ENCODE measurements at places on chromosomes 3 and 15.

DNA sequence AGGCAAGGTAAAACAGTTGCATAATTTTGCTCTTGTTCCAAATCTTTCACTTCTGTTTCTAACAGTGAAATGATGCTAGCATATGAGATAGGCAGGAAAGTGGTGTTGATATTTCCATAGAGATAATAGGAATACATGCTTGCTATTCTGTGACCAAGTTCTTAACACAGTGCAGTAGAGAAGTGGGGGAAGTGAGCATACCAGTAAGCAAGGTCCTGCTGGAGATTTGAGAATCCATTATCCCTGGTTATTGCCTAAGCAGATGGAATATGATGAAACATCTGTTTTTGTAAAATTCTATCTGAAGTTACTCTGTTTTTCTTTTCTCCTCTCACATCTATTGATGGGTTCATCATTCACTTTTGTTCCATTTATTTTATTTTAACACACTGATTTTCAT, 28.7 kb downstream of the USP8 start:
- no peak for DNase-seq

- DNase-seq, result no peak
Observed at GRCh38 chr3:53137835-53138446, 7.7 kb upstream of the RFT1 start.

DNA sequence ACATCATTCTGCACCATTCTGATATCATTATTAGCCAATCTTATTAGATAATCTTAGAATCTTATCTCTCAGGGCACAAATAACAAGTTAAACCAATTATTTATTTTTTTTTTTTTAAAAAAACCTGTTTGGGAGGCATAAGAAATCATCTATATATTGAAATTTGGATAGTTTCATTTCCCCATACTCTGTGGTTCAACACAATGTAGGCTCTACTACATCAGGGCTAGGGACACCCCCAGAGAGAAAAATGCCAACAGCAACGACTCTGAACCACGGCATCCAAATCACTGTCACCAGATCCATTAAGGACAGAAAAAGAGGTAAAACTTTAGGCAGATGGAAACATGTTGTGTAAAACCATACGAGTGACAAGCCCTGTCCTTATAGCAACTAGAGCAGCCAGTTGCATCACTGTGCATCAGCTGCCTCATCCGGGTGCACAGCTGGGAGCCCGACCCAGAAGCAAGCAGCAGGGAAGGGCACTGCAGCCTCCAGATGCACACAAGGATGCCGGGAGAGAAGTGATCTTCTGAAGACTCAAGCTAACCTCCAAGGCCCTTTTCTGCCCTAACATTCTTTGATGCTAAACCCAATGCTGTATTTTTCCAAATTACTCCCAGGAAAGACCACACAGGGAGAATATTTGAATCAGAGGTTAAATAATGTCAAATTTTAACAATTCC, 381.1 kb downstream of the CTNNB1 start:
- DNase-seq, result no peak

DNA sequence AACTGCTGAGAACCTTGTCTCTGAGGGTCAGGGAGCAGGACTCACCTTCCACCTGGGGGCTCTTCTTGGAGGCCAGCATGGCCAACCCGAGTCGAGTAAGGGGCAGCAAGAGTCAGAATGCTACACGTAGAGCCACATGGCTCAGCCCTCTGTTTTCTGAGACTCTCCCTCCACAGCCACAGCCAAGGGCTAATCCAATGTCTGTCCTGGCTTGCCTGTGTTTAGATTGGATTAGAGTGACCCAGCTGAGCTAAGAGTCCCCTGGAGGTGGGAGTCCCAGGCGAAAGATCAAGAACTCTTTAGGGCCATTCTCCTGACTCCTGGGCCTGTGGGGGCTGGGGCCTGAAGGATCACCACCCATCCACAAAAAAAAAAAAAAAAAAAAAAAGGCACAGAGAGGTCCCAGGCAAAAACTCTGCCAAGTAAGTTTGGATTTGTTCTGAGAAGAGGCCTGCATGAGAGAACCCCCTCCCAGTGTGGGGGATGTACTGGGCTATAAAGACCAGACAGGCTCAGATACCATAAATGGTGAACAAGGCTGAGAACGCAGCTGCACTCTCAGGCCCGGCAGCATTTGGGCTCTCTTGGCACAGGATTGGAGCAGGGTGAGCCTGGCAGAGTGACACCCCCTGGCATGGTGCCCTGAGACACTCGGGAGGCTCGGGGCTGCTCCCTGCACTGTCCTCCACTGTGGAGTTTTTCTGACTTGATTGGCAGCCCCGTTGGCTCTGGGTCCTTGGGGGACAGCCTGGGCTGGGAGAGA, 88.0 kb upstream of the OSBPL11 start:
- DNase-seq, result no peak

DNA sequence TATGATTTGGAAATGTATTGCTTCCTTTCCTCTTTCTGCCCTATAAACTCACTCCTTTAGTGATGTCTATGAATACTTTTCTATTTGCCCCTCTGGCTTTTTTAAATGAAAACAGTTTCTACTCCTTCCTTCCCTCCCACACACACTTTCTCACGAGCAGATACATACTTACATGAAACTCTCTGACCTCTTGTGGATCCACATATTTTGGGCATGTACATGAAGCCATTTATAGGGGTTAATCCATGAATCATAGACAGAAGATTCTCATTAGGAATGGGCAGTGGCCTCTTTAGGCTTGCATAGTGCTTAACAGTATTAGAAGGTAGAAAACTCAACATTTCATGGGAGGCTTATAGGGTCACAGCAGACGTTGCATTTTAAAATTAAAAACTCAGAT, 24.8 kb downstream of the ANAPC13 start:
- DNase-seq, result peak; percentile 38

DNA sequence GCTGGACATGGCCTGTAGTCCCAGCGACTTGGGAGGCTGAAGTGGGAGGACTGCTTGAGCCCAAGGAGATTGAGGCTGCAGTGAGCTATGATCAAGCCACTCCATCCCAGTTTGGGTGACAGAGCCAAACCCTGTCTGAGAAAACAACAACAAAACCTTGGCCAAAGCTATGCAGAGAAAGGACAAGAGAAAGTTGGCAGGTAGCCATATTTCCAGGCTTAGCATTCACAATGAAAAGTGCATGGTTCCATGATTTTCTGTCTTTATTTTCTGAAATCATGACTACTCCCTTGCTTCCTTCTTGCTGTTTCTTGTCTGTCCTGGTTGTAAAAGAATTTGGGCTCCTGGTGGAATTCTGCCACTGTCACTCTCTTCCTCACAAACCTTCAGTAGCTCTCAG, 284.6 kb upstream of the C2CD4B start:
- DNase-seq, result no peak

- no peak for DNase-seq
Observed at GRCh38 chr15:67006083-67007065, 59.0 kb upstream of the SMAD3 start.

DNA sequence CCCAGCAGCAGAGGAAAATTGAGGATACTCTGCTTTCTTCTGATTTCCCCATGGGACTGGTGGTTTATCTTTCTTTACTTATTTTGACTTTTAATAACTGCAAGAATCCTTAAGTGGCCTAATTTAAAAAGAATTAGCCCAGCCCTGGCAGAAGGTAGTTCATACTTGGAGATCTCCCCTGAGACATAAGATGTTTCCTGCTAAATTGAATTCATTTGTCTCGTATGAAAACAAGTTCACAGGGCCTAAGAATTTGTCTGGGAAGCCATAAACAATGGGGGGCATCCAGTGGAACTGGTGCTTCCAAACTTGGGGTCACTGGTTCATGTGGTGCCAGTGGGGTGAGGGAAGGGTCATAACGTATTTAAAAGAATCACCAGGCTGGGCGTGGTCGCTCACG, 283.1 kb upstream of the RASGRP1 start:
- DNase-seq, result no peak

DNA sequence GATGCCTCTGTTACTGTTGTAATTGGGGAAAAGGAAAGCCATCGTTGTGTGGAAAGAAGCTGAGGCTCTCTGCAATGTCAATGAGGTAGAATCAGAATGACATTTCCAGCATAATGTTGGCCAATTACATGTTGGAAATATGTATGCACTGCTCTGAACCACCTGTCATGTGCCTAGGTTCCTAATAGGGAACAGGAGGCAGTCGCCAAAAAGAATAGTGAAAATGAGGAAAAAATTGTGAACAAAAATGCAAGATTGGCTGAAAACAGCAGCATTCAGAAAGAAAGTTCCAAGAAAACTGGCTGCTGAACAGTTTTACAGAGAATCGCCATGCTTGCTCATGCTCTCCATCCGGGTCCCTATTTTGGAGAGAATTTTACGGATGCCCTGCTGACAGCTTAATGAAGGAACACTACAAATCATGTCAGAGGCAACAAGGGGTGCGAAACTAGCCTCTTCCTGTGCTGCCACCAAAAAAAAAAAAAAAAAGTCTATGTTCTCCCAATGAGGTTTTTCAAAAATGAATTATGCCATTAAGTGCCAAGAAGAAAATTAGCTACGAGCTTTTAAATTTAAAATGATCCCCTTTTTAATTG, 305.9 kb upstream of the ARRDC4 start:
- DNase-seq, result no peak

DNA sequence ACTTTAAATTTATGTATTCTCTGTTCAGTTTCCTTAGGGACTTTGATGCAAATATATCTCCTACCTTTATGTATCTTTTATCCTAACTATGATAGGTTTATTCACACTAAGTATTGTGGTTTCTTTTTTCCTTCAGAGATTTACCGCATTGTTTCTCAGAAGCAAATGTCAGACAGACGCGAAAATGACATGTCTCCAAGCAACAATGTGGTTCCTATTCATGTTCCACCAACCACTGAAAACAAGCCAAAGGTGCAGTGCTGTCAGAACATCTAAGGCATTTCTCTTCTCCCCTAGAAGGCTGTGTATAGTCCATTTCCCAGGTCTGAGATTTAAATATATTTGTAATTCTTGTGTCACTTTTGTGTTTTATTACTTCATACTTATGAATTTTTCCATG, 18.3 kb downstream of the RAB11A start:
- no peak for DNase-seq

DNA sequence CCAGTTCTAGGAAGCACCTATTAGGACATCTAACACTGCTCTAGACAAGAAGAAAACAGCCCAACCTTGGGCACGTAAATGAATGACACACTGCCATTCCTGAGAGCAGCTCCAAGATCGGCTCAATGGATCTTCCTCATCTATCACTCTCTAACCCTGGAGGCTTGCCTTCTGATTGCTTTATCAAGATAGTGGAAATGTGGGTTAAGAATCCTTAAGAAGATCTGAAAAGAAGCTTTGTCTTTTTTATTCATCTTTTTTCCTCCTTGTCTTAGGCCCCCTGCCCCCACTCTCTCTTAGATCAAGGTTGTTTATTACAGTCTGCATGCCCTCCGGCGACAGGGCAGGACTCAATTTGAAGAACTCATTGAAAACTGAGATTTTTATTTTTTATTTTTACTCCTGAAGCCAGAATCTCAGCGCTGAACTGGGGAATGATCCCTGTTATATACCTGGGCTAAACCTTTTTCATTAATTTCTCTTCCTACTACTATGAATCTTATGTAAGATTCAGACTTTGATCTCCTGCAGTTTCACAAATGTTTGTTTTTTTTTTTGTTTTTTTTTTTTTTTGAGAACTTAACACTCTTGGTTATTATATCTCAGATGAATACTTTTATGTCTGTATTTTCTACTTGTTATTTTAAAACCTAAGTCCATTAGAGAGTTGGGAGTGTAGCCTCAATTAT, 219.5 kb downstream of the SV2B start:
- DNase-seq, result no peak

DNA sequence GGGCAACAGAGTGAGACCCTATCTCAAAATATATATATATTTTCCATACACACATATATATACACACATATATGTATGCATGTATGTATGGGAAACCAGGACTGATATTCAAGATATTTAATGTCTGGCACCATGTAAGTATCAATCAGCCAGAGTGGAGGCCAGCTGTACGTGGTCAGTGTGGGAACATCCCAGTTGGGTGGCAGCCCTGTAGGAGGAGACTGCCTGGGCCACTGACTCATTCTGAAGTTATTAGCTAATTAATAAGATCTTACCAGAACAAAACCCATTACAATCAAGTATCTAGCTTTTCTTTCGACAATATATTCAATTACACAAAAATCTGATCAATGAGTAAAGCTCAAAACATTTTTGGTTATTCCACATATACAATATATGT, 85.1 kb upstream of the OCA2 start:
- DNase-seq, result no peak

- DNase-seq, result no peak
Observed at GRCh38 chr3:117637666-117638065, 928.1 kb downstream of the TUSC7 start.

GRCh38 chr15:40637221-40637745, 43.2 kb downstream of the KNL1 start:
- DNase-seq, result no peak

DNA sequence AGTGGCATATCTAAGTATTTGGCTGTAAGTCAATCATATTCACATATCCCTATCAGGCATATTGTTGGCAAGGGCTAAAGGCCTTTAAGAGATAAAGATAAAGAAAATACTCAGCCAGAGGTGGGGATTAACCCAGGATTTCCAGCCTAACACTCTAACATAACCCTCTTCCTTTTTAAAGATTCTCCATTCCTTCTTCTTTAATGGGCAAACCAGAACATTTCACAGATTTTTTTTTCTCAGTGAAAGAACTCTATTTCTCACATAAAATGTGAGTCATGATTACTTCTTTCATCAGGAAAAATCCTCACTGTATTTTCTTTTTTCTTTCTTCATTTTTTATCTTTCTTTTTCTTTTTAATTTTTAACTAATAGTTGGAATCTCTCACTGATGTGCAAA, 200.4 kb downstream of the NR1D2 start:
- DNase-seq, result no peak

DNA sequence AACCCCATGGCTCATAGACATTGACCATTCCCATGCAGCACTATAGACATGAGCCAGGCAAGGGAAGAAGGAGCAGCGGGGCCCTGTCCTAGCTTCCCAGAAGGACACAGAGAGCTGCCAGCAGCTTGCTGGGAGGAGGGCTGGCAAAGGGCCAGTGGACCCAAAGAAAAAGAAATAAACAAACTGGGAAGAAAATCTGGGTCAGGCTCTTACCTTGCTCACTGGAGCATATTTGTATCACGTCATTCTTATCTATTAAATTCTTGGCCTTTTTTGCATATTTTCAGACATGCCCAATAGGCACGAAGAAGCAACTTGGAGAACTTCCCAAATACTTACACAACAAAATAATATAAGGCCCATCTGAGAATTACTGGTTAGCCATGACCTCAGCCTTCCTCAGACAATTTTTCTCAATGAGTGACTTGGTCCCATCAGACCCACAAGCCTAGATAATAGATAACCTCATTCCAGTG, 28.4 kb downstream of the RASGRP1 start:
- DNase-seq, result no peak

- DNase-seq, result no peak
Observed at GRCh38 chr3:119302697-119303551, 8.7 kb downstream of the ARHGAP31 start.
